NCI-H446 (cell line): ENCODE measurements at places on chromosomes 2 and 18.

DNA sequence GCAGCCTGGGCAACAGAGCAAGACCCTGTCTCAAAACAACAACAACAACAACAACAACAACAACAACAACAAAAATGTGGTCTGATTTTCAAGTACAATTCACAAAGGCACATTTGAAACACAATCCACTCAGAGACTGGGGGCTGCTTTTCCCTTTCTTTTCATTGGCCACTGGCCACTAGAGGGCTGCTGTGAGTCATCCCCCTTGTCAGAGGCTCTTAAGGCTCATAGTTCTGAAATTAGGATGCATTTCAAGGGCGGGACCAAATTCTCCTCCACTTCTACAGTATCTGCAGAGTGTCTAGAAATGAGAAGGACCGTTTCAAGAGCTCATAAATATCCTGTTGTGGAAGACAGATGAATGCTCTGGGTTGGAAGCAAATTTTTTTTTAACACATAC, 285.4 kb downstream of the NRXN1 start:
- no peak for DNase-seq

GRCh38 chr2:47771211-47771610, 11.7 kb upstream of the MSH6 start:
- no peak for DNase-seq

DNA sequence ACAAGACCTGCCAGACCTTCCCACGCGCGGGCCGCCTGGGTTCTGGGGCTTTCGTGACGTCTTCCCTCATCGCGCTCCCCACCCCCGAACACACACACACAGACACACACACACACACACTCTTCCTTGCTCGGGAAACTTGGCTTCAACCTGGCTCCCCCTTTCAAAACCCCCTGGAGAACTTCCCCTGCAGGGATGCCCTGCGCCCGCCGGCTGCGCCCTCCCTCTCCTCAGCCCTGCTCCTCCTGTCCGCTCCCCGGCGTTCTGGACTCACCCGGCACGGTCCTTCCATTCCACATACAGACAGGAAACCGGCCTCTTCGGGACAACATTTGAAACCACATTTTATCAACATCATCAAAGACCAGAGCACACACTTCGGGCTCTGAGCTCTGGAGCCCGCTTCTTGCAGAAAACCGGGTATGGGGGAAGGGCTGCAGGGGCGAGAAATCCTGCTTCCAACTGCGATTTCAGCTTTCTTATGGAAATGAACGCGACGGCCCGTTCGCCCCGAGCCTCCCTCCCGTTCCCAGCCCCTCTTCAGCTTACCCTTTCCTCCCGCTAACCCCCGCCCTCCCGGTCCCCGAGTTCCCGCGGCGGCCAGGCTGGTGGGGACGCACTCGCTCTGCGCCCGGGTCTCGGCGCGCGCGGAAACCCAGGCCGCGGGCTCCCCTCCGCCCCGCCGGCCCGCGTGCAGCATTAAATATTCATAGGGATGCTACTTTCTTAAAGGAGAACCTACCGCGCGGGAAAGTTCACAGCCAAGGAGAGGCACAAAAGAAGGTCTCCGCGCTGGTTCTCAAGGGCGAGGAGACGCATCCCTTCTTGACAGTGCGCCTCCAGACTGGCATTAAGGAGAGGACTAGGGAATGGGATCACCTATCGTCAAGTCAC, 18.3 kb downstream of the POU3F3 start:
- no peak for DNase-seq

GRCh38 chr2:71715951-71716696, 262.8 kb downstream of the DYSF start:
- DNase-seq, result no peak

DNA sequence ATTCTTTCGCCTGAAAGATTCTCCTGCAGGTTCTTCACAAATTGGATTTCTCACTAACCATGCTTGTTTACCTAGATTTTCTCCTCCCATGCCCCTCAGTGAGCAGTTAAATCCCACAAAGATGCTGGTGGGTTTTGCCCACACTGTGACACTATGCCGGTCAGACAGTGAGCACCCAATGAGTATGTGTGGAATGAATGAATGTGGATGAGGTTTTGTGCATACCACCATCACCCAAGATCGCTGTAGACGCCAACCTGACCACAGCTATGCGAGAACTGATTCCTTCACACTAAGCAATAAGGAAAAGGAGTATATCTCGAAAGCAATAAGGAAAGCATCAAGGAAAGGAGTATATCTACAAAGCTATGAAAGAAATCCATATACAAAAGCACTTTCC, 116.7 kb downstream of the PID1 start:
- no peak for DNase-seq

DNA sequence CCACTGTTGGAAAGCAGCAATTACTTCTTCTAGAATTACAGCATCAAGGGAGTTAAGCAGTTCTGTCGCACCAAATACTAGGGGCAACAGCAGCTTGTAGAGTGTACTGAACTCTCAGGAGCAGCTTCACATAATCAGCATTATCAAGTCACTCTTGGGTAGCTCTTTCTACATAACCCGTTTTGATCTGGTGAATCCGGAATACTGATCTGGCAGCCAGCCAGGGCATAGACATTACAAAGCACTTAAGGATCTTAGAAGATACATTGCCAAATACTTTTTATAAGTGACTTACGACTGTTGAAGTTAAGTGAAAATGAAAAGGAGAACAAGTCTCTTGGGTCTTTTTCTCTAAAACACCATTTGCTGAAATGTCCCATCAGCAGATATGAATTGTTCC, 73.2 kb upstream of the NETO1 start:
- DNase-seq, result no peak
